ENCODE measurements at places on chromosomes 16 and 17.

DNA sequence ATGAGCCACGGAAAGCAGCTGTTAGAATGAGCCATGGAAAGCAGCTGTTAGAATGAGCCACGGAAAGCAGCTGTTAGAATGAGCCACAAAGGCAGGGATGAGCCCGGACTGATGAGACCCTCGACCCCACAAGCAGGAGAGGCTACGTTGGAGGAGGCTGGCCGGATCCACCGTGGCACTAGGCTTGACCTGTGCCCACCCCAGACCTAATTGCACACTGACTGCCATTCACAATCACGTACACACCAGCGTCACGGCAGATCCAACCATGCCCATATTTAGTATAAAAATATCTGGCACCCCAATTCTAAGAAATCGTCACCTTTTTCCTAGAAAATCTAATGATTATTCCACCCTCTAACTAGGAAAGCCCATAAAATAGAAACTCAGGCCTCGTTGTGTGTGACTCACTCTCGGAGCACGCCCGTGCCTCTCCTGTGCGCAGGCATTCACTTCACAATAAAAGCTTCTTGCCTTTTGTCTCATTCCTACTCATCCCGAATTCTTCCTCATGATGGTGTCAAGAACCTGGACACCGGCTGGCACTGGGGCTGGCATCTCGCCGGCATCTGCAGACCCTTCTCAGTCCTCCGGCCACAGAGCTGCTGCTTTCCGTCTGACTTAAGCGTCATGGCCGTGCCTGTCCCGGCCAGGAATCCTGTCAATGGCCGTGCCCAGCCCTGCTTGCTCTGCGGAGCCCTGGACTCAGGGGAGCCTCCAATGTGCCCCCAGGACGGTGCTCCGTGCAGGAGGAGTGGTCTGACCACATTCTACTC lies 5.5 kb upstream of the SECTM1 start:
- peak; percentile 34 for DNase-seq

DNA sequence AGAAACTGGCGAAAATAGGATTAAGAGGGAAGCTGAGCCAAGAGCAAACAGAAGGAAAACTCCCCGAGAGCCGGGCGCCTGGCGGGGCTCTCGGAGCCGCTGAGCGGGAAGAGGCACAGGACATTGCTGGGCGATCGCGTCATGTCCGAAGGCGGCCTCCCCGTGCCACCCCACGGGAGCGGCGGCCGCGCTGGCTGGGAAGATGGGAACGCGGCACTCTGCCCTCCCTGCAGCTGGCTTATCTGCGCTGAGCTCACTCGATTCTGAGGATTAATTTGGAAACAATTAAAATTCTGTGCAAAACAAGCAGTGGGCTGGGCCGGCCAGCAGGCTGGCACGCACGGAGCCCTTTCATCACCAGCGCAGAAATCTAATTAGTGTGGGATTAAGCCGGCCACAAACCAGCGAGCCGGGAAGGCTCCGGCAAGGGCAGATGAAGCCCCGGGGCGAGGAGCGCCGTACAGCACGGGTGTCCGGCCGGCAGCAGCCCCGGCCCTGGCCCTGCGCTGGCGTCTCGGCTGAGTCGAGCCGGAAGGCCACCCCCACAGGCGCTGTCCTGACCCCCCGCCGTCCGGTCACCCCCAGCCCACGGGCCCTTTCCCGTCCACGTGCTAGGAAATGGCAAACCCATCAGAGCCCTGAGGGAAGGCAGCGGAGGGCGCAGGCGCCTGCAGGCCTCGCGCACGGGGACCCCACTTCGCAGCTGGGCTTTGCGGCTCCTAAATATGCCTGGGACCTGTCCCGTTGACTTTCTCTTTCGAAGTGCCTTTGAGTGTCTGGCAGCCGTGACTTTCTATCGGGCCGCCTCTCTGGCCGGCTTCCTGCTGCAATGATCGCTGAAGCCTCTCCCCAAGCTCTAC lies 37.9 kb downstream of the SOX8 start:
- no peak for DNase-seq

DNA sequence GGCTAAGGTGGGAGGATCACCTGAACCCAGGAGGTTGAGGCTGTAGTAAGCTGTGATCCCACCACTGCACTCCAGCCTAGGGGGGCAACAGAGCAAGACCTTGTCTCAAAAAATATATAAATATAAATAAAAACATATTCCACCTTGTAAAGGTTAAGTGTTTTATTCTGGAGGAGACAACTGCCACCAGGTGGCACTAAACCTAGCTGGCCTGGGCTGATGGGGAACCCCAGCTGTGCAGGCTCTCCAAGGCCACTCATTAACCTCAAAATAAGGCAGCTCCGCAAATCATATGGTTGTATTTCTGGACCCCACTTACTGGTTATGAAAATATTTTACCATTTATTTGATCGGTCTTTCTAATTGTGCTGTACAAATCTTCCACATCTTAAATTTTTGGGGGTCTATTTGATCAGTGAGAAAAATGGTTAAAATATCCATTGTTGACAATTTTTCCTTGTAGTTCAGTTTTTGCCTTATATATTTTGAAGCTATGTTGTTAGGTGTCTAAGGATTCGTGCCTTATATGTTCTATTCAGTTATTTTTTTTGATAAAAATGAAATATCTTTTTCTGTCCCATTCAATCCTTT lies 8.5 kb upstream of the ICAM2 start:
- peak; percentile 83 for DNase-seq

DNA sequence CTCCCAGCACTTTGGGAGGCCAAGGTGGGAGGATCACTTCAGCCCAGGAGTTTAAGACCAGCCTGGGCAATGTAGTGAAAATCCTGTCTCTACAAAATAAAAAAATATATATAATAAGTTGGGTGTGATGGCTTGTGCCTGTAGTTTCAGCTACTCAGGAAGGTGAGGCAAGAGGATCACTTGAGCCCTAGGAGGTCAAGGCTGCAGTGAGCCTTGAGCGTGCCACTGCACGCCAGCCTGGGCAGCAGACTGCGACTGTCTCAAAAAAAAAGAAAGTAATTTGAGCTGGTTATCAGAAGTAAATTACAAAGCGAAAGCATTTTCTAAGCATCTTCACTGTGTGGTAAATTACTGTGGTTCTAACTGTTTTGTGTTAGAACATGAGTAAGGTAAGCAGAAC lies 66.2 kb downstream of the NQO1 start:
- no peak for DNase-seq

- DNase-seq = no peak
Measured at GRCh38 chr17:77450742-77451244, 310.0 kb downstream of the SEC14L1 start.

DNA sequence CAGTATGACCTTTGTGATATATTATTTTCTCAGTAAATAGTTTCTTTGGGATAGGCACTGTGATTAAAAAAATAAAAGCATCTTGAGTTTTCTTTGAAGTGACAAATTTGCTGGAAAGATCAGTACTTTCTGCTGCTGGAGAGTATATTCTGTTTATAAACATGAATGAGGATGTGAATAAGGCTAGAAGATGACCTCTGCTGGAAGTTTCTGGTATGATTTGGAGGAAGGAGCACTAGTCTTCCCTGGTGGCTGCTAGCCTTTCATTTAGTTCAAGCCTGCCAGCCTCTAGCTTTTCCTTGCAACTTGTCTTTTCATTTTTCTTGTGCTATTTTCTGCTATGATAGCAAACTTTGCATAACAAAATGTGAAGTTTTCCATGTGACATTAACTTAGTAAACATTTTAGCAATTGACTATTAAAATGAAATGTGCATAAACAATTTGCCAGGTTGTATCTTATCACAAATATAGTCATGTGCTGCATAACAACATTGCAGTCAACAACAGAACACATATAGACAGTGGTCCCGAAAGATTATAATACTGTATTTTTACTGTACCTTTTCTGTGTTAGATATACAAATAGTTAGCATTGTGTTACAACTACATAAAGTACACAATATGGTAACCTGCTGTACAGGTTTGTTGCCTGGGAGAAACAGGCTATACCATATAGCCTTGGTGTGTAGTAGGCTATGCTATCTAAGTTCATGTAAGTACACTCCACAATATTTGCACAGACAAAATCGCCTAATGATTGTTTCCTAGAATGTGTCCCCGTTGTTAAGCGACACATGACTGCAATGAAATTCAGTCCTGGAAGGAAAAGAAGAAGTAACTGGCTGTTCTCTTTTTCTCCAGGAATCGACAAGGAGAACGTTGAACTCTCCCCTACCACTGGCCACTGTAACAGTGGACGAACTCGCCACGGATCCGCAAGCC lies 18.1 kb upstream of the RAB11FIP4 start:
- peak; percentile 74 for DNase-seq

DNA sequence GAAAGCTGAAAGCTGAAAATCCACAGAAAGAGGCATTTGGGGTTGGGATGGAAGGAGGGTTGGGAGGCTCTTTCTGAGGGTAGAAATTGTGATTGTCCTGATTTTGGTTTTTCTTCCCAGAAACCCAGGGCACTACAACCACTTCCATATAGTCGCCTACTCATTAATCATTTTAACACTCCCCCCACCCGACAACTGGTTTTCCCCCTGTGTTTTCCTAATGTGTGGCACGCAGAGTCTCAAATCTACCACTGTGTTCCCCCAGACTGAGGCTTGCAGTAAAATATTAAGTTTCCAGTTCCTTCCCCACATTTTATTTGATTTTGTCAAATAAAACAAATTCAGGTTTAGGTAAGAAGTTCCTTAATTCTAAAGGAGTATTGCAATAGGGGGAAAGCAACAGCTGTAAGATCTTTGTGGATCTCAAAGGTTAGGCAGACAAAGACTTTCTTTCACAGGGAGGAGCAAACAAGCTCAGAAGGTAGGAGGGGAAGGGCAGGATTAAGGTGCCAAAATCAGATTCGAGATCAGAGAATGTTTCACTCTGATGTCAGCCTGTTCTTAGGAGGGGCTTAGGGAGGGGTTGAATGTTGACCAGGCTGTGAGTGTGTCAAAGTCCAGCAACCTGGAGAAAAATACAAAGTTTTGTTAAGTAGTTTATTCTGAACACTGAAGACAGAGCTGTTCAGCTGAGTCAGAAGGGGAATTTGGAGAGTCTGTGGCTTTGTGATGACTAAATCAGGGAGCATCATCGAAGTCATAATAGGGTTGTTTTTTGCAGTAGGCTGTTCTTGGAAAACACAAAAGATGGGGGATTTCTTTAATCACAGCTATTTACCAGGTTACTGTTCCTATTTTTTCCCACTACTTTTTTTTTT lies 3.6 kb downstream of the ZNF267 start:
- DNase-seq = peak; percentile 92

GRCh38 chr17:76081295-76082210 lies 2.6 kb downstream of the ZACN start:
- DNase-seq = no peak

DNA sequence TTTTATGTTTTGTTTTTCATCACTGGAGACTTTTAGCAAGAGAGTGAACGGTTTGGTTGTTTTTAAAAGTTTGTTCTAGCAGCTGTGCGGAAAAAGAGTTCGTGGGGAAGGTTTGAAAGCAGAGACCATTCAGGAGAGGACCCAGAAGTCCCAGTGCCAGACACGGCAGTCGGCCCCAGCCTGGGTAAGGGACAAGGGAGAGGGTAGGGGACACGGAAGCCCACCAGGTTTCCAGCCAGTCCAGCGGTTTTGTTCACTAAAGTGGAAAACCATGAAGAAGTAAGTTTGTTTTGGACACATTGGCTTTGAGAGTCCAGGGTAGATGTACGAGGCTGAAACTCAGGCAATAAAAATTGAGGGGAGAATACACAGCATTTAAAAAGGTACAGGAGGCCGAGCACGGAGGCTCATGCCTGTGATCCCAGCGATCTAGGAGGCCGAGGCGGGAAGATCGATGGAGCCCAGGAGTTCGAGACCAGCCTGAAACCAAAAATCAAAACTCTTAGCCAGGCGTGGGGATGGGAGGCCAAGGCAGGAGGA lies 56.8 kb upstream of the RPH3AL start:
- no peak for DNase-seq

GRCh38 chr16:3173892-3174617 lies 13.9 kb upstream of the OR1F1 start:
- no peak for DNase-seq

DNA sequence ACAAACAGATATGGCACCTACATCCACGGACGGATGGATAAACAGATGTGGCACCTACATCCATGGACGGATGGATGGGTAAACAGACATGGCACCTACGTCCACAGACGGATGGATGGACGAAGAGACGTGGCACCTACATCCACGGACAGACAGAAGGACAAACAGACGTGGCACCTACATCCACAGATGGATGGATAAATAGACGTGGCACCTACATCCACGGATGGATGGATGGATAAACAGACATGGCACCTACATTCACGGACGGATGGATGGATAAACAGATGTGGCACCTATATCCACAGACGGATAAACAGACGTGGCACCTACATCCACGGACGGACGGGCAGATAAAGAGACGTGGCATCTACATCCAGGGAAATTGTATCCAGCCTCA lies 45.6 kb downstream of the TIMM22 start:
- no peak for DNase-seq

- no peak for DNase-seq
Measured at GRCh38 chr17:17645961-17646360, 35.3 kb upstream of the RAI1 start.

- DNase-seq = no peak
Measured at GRCh38 chr16:67016143-67016542, 12.8 kb upstream of the CBFB start.

DNA sequence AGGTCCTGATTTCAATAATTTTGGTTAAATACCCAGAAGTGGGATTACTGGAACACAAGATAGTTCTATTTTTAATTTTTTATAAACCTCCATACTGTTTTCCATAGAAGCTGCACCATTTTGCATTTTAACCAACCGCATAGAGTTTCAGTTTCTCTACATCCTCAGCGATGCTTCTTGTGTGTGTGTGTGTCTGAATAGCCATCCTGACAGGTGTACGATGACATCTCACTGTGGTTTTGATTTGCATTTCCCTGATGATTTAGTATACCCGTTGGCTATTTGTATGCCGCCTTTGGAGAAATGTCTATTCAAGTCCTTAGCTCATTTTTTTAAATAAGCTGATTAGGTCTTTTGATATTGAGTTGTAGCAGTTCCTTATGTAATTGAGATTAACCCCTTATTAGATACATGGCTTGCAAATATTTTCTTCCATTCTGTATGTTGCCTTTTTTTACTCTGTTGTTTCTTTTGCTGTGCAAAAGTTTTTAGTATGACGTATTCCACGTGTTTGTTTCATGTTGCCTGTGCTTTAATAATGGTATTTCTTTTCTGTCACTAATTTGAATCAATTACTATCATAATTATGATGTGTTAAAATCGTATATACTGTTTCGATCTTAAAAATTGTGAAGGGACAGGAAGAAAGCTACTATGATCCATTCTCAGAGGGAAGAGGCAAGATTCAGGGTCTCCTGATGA lies 227.2 kb upstream of the MON1B start:
- DNase-seq = no peak

GRCh38 chr17:9533441-9533840 lies 42.2 kb downstream of the STX8 start:
- no peak for DNase-seq

DNA sequence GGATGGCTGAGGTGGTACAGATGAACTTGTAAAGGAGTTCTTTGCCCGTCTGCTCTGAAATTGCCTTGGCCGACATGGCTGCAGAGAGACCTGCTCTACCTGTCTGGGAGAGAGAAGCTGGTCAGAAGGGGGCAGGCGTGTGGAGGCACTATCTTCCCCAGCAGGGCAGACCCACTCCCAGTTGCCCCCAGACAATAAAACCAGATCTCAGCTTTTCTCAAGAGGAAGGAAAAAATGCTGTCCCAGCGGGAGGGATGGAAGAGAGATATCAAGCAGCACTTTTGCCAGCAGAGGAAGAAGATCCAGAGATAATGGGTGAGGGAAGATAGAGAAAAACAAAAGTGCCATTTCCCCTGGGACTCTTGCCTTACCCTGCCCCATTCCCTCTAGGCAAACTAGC lies 5.0 kb downstream of the ACLY start:
- no peak for DNase-seq

Data from CD4-positive, alpha-beta T cell treated with Interleukin-2 at 100 ng/mL for 4 hours (primary cell).